ENCODE measurements at places on chromosomes 1 and 21.

GRCh38 chr1:66852870-66853269 is 51.8 kb upstream of the INSL5 start:
- no peak for DNase-seq

DNA sequence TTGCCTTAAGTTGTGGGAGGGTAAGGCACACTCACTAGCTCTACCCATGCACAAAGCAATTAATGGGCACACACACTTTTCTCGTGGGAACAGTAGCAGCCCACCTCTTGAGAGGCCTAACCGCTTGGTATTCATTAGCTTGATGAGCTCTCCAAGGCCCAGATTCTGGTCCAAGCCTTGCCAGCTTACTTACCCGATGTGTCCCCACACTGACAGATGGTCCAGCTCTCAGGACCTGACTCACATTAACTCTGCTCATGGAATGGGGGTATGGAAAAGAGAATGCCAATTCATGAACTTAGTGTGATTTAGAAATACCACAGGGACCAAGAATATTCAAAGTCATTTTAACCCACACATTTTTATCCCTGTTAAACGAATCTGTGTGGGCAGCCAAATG is 106.8 kb upstream of the CACHD1 start:
- no peak for DNase-seq

GRCh38 chr1:197567442-197567841 is 207.8 kb downstream of the DENND1B start:
- DNase-seq = no peak

GRCh38 chr1:155646307-155646706 is 36.3 kb downstream of the MSTO1 start:
- no peak for DNase-seq

- no peak for DNase-seq
Observed at GRCh38 chr1:218409946-218410510, 64.9 kb downstream of the TGFB2 start.
